Activated T-cell treated with anti-CD3 and anti-CD28 coated beads for 4 hours (primary cell): ENCODE measurements at places on chromosomes 1 and 21.

- DNase-seq = no peak
Observed at GRCh38 chr1:213942061-213942460, 45.7 kb upstream of the PROX1 start.

GRCh38 chr1:70617728-70618127 is 206.7 kb downstream of the CTH start:
- no peak for DNase-seq

DNA sequence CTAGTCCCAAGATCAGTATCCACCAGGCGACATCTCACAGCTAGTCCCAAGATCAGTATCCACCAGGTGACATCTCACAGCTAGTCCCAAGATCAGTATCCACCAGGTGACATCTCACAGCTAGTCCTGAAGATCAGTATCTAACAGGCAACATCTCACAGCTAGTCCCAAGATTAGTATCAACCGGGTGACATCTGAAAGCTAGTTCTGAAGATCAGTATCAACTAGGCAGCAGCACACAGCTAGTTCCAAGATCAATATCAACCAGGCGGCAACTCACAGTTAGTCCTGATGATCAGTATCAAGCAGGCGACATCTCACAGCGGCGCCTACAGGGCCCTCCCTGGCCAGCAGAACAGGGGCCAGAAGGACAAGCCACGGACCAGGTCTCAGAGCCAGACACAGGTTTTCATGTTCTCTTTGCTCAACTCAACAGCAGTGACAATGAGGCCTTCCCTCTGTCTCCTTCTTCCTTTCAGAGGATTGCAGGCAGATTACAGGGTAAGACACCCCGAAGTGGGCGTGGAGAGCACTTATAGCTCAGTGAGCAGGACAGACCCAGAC is 32.5 kb downstream of the NPHP4 start:
- no peak for DNase-seq

GRCh38 chr1:18021242-18021641 is 86.4 kb upstream of the IGSF21 start:
- no peak for DNase-seq

GRCh38 chr1:116078699-116079223 is 32.4 kb upstream of the MAB21L3 start:
- no peak for DNase-seq

GRCh38 chr1:154802982-154803920 is 66.8 kb downstream of the KCNN3 start:
- no peak for DNase-seq

GRCh38 chr1:234478152-234478480 is 863 bp downstream of the TARBP1 start:
- peak; percentile 60 for DNase-seq

DNA sequence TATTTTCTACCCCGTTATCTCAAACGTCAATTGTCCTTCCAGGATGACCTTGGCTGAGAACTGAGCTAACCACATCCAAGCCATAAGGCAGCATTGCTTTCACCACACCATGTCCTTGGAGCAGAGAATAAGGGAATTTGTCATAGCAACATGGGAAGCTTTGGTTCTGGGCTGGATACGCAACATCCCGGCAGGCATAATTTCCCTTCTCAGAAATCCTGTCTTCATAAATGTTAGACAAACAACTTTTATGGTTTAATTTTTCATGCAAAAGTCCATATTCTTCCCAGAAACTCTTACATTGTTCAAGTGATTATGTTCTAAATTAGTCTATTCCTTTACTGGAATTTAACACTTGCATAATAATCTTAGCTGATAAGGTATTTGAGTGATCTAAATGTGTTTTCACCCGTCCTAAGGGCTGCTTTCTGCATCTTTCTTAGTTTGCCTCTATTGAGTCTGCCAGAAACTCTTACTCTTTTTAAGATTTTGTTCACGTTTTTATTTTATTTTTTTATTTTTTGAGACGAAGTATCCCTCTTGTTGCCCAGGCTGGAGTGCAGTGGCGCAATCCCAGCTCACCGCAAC is 51.8 kb downstream of the KCNJ15 start:
- no peak for DNase-seq

DNA sequence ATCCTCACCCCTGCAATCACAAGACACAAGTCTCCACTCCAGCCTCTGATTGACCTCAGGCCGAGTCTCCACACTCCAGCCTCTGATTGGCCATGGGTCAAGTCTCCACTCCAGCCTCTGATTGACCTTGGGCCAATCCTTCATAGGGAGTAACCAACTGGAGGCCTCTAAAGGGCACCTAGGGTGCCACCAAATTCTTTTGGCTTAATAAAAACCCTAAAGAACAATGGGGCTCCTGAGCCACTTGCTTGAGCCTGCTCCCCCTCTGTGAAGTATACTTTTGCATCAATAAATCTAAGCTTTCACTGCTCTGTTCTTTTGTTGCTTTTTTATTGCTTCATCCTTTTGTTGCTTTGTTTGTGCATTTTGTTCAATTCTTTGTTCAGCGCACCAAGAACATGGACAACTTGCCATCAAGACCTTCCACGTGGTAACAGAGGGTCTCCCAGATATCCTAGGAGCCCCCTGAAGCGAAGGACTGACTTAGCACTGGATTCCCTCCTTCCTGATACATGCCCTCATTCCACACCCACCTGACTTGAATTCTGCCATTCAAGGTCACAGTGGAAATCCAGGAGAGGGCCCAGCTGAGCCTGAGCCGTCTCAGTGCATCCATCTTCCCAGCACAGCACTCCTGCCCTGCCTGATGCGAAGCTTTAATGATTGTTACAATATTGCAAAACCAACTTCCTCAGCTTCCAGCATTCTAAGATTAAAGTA is 152.9 kb downstream of the NPHP4 start:
- DNase-seq = no peak

DNA sequence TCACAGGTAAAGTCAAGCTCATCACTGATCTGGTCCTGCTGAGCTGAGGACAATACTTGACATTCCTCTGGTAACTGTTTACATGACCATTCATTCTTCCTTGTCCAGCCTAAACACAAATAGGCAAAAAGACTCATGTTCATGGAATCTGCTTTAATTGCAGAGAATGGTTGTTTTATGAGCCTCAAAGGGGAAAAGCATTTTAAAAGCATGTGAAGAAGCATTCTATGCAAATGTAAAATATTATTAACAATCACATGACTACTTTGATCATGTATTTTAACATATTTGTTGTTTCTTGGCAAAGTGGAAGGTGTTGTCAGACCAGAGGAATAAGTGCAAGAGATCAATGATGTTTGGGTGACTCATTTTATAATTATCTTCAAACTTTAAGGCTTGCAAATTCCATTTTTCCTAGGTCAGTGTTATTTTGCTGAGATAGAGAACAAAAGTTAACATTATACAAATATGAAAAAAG is 133.7 kb downstream of the RUNX1 start:
- no peak for DNase-seq

DNA sequence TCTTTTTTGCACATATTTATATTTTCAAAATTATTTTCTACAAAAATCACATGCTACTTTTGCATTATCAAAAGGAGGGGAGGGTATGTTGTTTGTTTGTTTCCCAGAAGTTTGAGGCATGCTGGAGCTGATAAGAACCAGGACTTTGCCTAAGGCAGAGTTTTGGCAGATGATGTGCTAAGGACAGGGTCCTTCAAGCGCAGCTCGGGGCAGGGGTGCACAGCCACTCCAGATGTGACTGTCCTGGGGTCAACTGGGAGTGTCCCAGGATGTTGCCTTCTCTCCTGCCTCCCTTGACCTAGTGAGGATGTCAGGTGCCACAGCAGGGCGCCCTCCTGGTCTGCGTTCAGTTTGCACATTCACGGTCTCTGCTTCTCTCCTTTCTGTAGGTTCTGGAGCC is 42.6 kb upstream of the SRRM1 start:
- DNase-seq = no peak

DNA sequence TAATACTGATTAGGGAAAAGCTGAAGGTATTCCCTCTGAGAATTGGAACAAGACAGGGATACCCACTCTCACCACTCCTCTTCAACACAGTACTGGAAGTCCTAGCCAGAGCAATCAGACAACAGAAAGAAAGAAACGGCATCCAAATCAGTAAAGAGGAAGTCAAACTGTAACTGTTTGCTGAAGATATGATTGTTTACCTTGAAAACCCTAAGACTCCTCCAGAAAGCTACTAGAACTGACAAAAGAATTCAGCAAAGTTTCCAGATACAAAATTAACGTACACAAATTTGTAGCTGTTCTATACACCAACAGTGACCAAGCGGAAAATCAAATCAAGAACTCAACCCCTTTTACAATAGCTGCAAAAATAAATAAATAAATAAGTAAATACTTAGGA is 78.6 kb downstream of the EXTL2 start:
- no peak for DNase-seq

DNA sequence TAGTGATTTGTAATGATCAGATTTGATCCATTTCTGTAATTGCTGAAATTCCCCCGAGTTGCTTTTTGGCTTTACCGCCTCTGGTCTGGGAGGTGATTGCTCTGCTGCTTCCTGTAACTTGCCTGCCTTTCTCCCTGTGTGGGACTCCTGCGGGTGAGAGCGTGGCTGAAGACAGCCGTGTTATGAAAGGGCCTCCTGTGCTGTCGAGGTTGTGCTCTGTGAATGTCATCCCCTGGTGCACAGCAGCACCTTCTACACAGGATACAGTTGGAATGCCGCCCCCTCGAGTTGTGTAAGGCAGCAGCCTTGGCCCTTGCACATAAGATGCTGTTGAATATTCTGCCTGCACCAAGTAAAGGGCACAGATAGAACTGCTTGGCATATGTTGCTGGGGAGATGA is 5.9 kb downstream of the SOD1 start:
- no peak for DNase-seq

DNA sequence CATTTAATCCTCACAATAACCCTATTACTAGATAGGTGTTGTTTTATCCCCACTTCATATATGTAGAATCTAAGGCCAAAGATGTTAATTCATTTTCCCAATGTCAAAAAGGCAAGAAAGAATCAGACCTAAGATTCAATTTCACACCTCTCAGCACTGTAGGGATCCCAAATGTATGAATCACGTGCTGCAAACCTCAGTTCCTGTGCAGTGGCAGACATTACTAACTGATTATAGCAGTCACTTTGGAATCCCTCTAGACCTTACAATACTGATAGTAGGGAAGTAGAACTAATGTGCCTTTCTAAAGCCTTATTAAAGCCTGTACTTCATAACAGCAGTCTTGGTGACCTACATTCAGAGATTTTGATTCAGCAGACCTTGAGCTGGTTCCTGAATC is 2.3 kb downstream of the C1orf87 start:
- no peak for DNase-seq

DNA sequence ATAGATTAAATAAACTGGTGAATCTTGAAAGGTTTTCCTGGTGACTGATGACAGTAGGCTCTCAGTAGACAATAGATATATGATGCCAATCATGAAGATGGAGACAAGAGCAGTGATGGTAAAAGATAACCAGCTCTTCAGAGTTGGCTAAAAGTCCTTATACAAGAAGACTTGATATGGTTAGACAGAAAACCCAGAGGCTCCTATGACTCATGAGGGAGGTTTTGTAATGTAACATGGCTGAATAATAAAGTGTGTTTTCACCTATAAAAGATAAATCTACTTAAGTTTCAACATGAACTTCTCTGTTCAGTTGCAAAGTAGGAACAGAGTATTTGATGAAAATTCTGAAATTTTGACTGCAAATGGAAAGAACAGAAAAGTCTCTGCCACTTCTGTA is 12.7 kb upstream of the CRNN start:
- no peak for DNase-seq

DNA sequence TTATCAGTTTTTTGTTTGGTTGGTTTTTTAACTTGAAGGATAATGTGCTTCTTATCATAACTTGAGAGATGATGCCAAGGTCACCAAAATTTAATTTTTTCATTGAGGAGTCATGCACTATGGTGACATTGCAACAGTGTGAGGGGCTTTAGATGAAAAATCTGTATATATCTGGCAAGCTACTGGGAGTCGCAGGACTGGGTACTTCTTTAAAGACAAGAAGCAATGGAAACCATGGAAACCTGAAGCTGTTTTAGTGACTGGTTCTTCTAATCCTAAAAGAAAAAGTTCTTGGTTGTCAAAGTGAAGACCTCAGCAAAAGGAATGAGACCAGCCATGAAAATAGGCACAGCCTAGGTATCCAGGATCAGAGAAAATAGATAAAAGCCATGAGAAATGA is 31.1 kb downstream of the ZC3H11B start:
- DNase-seq = no peak

DNA sequence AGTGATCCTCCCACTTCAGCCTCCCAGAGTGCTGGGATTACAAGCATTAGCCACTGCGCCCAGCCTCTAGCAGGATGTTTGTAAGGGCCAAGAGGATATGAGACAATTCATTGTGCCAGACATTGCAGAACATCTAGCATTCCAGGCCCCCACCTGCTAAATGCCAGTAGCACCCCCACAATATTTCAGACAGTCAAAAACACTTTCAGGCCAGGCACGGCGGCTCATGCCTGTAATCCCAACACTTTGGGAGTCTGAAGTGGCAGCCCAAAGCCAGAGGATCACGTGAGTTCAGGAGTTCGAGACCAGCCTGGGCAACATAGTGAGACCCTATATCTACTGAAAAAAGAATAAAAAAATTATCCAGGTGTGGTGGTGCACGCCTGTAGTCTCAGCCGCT is 12.9 kb downstream of the PPIE start:
- DNase-seq = no peak

DNA sequence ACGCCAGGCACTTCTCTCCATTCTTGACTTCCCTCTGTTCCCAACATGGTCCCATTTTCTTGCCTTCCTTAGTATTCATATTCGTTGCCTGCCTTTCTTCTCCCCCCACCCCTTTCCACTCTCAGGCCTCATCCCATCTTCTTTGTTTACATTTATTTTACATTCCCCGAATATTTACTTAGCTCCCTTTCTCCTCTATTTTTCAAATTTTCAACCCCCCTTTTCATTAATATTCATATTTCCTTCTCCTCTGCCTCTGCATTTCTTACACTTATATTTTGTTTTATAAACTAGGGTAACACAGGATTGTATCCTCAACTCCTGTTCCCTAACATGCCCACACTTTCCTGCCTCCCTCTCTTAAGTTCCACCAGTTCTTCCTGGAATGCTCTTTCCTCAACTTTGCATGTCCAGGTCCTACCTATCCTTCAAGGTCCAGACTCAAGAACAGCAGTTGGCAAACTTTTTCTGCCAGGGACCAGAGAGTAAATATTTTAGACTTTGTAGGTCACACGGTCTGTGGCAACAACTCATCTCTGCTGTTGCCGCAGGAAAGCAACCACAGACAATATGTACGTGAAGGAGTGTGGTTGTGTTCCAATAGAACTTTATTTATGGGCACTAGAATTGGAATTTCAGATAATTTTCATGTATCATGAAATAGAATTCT is 29.8 kb upstream of the A3GALT2 start:
- DNase-seq = no peak

DNA sequence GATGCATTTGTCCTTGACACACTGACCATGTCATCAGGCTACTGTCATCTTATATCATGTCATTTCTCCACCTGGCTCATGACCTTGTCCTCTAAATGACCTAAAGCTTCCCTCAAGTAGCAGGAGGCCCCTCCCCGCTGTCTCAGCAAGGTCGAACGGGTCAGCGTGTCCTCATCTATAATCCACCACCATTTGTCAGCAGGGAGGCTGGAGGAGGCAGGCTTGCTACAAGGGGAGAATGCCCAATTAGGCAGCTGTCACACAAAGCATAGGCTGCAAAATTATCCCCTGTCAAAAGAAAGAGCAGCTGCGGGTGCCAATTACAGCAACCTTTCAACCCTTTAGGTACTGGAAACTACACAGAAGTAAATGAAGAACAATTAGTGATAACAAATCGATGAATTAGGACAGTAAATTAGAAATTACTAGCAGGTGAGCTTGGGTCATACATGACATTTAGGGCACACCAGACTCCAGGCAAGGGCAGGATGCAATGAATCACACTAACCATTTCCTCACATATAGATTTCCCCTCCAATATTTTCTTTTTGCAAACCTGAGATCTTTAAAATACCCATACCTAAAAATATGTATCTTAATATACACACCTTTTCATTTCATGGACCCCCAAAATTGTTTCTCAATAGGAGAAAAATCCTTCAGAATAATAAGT is 61.2 kb downstream of the NRIP1 start:
- DNase-seq = no peak
